ENCODE measurements at places on chromosomes 13 and 19.

GRCh38 chr13:42553098-42554046 lies 20.6 kb upstream of the TNFSF11 start:
- no peak for DNase-seq

DNA sequence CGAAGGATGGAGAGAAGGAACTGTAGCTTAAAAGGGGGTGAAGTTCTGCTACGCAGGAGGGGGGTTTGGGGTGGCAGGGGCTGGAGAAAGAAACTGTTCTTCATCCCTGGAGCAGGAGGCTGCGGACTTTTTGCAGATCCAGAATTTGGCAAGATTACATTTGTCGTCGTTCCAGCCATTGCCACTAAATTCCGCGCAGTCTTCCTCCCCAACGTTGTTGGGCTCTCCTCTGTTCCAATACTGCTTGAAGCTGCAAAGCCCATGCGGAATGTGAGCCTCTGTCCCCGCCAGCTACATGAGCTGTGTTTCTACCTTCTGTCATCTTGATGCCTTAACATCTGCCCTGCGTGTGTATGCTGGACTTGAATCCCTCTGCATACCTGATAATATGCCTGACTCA lies 4.3 kb downstream of the CD209 start:
- no peak for DNase-seq

GRCh38 chr13:75180805-75181455 lies 301.0 kb downstream of the TBC1D4 start:
- no peak for DNase-seq

DNA sequence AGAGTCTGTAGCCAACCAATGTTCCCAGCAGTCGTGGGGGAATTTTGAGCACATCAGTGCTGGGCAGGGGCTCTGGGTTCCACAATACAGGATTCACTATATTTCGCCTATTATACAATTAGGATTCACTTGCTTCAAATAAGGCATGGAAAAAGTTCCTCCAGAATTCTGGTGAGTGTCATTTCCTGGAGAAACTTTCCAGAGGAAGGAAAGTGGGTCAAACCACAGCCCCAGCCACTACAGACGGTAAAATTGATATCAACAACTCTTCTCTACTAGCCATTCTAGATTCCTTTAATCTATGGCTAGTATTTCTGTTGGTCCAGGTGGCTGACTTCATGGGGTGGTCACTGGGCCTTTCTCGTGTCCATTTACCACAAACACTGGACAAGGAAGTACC lies 10.5 kb downstream of the MYCBP2 start:
- DNase-seq, result no peak

GRCh38 chr13:75687150-75687763 lies 51.1 kb downstream of the LMO7 start:
- no peak for DNase-seq

Data from BE2C (cell line).